ENCODE measurements at places on chromosomes 16 and 17.

DNA sequence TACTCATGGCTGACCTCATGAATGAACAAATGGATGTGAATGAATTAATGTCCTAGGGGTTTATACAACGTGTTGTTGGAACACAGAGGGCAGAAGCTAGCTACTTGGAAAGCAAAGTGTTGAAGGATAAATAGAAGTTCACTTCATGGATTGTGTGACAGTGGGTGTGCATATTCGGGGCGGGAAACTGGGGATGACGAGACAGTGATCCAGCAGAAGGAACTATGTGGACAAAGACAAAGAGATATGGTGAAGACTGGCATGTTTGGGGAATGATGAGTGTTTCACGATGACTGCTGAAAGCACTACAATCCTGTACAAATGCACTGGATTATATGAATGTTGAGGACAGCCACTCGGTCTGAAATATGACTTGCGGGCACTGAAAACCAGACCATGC is 250.5 kb upstream of the C16orf82 start:
- DNase-seq, result no peak

DNA sequence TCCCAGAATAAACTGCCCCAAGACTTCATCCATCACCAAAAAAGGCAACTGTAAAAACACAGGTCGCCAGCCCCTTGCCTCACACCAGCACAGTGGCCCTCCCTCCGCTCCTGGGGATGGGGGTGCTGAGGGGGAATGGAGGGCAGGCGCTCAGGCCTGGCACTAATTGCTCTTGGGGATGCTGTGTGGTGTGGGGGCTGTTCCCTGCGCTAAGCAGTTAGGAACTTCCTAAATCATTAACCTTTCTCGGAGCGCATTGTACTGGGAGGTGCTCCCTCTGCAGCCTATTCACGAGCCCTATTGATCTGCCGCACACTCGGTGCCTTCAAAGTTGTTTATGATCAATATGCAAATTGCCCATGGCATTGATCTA is 199.9 kb downstream of the ZFHX3 start:
- DNase-seq, result no peak

- no peak for DNase-seq
Observed at GRCh38 chr17:17506893-17507464, 10.8 kb upstream of the RASD1 start.

DNA sequence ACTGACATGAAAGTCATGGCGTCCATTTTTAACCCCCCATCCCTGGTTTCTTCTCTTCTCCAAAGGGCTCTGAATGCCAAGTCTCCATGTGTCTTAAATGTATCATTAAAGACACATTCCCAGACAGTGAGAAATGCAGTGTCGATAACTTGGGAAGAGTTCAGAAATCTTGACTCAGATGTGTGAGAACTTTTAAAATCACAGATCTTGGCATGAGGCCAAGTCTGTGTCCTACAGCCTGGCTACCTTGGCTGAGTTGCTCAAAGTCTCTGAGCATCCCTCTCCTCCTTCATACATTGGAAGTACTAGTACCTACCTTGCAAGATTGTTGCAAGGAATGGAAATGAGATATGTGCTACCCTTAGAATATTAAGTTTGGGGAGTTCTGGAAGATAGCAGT is 1046.5 kb upstream of the RBFOX1 start:
- no peak for DNase-seq

DNA sequence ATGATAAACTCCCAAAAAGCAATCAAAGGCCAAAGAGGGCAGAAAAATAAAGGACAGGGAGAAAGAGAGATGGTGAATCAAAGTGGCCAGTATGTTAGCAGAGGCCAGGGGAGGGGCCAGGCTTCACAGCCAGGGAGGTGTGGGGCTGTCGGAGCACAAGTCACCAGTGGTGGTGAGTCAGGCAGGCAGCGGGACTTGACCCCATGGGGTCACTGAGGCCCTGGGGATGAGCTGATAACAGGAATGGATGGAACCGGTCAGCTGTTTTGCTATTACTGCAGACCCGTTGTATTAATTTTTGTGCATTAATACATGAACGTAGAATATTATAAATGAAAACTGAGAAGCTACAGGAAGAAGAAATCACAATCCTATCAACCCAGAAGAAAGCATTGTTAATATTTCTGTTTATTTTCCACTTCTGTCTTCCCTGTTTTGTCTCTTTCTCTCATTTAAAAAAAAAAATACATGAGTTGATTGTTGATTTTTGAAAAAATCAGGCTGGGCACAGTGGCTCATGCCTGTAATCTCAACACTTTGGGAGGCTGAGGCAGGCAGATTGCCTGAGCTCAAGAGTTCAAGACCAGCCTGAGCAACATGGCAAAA is 106.9 kb downstream of the SOCS1 start:
- DNase-seq, result no peak

DNA sequence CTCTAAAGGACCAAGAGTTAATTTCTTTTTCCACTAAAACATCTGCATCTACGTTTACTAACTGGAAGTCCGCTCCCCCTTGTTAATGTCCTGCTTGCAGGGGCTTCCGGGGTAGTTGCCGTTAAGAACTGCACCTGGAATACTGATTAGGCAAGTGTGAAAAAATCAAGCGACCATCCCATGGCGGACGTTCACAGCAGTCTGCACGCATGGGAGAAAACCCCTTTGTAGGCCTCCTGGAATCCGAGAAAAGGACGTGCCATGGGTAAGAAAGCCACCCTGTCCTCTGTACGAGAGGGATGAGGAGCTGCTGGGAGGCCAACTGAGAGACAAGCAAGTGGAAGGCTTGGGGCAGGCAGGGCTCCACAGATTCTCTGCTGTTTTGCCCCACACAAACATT is 14.9 kb downstream of the SNN start:
- DNase-seq, result no peak

DNA sequence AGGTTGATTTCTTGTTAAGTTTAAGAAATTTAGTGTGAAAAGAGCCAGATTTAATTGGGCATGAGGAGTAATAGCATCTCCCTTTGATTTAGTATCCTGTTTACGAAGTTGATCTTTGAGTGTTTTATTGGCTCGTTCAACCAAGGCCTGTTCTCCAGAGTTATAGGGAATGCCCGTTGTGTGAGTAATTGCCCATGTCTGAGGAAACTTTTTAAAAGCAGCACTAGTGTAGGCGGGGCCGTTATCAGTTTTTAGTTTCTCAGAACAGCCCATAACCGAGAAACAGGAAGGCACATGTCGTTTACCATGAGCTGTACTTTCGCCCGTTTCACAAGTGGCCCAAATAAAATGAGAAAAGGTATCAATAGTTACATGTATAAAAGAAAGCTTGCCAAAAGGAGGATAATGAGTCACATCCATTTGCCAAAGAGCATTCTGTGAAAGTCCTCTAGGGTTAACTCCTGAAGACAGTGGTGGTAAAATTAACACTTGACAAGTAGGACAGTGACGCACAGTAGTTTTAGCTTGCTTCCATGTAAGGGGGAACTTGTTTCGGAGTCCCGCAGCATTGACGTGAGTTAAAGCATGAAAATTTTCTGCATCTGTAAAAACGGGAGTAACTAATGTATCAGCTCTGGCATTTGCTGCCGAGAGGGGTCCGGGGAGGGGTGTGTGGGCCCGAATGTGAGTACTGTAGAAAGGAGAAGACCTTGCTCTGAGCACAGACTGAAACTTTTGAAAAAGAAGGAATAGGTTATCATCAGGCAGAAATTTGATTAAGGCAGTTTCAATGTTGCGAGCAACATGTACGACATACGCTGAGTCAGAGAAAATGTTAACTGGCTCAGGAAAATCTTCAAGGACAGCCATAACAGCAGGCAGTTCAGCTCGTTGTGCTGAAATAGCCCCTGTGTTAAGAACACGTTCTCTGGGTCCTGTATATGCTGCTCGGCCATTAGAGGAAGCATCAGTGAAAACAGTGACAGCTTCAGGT is 18.5 kb upstream of the KCTD5 start:
- no peak for DNase-seq

DNA sequence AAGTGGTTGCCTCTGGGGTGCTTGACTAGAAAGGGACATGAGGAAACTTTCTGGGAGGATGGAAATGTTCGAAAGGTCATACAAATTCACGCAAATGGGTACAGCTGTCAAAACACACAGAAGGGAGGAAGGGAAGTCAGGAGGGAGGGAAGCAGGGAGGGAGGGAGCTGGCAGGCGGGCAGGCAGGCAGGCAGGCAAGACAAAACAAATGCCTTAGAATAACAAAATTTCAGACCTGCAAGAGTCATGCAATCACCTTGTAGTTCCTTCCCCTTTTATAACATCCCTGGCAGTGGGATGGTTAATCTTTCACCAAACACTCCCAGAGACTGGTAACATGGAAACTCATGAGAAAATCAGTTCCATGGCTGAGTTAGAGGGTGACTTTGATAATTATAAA is 189.2 kb downstream of the STX8 start:
- peak; percentile 12 for DNase-seq

GRCh38 chr17:72516772-72517399 is 396.1 kb downstream of the SOX9 start:
- DNase-seq, result no peak

GRCh38 chr17:34710226-34710625 is 130.8 kb downstream of the TMEM132E start:
- no peak for DNase-seq

DNA sequence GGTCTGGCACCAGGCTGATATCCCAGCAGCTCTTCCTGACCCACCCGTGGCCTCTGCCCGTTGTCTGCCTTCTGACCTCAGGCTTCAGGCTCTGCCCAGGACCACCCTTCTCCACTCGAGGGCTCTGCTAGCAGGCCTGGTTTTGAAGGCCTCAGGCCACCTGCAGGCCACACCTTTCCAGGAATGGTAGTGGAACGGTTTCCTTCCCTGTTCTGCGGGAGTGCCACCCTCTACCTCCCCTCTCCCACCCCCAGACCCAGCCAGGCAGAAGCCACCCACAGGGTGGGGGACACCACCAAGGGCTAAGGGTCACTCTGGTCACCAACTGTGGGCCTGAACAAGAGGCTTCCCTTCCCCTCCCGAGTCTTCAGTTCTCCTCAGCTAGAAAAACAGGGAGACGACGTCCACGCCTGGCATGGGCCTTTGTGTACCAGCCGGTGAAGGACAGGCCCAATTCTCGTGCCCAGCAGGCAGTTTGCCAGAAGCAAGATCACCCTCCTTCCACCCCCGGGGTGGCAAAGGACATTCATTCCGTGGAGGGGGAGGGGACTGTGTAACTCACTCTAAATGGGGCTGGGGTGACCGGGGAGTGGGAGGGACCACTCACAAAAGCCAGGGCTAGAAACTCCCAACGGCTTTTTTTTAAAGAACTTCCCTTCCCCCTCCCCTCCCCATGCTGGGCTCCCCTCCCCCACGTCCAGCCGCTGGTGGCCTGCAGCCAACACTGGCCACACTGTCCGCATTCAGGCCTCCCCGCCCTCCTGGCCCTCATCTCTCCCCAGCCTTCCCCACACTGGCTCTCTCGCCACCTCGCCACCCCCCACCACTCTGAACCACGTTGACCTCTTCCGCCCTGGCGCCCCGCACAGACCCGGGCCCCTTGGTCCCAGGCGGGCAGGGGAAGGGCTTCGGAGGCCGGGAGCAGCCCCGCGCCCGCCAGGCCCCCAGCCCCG is 7.7 kb downstream of the CBX4 start:
- no peak for DNase-seq

- no peak for DNase-seq
Observed at GRCh38 chr17:7888184-7888920, at the start of gene CHD3. CHD3 (plus strand) TSS chr17:7888789; CDS start chr17:7889001, 212 bp downstream.

DNA sequence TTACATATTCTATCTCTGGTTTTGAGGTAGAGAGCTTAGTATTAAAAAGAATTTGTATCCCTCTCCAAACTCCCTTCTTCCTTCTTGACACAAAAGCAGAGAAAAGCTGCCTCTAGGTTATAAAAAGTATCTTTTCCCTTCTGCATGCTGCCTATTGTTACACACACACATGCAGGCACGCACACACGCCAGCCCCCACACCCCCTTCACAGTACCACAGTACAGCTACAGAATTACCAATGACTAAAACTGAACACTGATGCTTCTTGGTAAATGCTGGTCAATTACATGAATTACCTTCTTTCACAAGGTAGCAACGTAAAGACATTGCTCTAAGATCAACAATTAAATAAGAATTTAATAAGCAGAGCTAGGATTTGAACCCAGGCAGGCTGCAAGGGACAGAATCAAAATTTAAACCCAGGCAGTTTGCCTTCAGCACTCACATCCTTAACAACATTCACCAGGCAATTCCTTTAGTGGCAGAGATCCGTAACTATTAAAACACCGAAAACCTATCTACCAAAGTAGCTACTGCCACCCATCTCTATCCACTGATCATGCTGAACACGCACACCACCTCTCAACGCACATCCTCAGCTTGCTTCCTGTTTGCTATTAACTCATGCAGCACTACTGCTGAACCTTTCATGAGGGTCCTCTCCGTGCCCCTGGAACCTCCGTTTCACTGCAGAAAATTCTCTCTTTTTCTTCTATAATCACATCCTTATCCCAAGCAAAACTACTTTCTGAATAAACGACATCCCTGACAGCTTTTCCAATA is 37.8 kb downstream of the YWHAE start:
- DNase-seq, result no peak

GRCh38 chr17:70544317-70544716 is 375.0 kb downstream of the KCNJ2 start:
- DNase-seq, result no peak

- no peak for DNase-seq
Observed at GRCh38 chr17:49956780-49957179, 12.2 kb upstream of the DLX4 start.

GRCh38 chr17:48095611-48096010 is 5.7 kb downstream of the CBX1 start:
- no peak for DNase-seq

DNA sequence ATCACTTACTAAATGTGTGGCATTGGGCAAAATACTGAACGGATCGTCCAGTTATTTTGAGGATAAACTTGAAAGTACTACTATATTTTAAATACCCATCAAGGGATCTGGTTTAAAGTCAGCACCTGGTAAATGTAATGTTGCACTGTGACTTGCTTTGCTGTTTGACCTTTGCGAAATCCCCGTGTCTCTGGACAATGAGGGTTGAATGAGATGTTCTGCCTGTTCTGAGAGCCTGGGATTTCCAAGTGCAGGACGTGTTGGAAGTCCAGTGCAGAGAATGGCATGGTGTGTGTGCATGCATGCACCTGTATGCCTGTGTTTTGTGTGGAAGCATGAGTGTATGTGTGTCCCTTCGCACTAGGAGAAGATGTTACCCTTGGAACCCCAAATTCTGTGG is 106.6 kb downstream of the N4BP1 start:
- no peak for DNase-seq

- no peak for DNase-seq
Observed at GRCh38 chr16:64251742-64252141, 870.1 kb downstream of the CDH11 start.

- DNase-seq, result peak; percentile 49
Observed at GRCh38 chr16:15682105-15682570, 32.1 kb downstream of the NDE1 start.

- DNase-seq, result no peak
Observed at GRCh38 chr16:15725641-15726240, 75.7 kb downstream of the NDE1 start.

- no peak for DNase-seq
Observed at GRCh38 chr16:74487634-74488495, 66.6 kb upstream of the CLEC18B start.
